ENCODE measurements at places on chromosomes 5 and 9. TPM values are rescaled to one million over a fixed set of nuclear protein-coding genes. Genes with fewer than 3 reads are reported as not detected.

The MSX2 gene
- 4.0 TPM for polyA plus RNA-seq

The GARIN3 gene
- not detected for polyA plus RNA-seq

The RNF38 gene
- 11.2 TPM for polyA plus RNA-seq

The CTXN3 gene
- polyA plus RNA-seq = not detected

The NME5 gene
- polyA plus RNA-seq = 0.17 TPM

GRCh38 chr5:37198061-37198460, 51.1 kb downstream of the CPLANE1 start:
- H3K27me3 ChIP-seq = no peaks in the 10 kb centered on the region
- peaks cover 4% of the 10 kb centered on the region for H3K4me1 ChIP-seq
- H3K4me3 ChIP-seq = no peak overlapping the region
- no peak overlapping the region for H3K27ac ChIP-seq
- no peak for DNase-seq
- H3K36me3 ChIP-seq = peaks cover 16% of the 10 kb centered on the region

- DNase-seq = no peak
- H3K36me3 ChIP-seq = no peaks in the 10 kb centered on the region
- H3K27ac ChIP-seq = no peak overlapping the region
- no peaks in the 10 kb centered on the region for H3K4me1 ChIP-seq
- no peak overlapping the region for H3K4me3 ChIP-seq
These were observed 462.0 kb upstream of the CLINT1 start for GRCh38 chr5:158320934-158321333.

- peaks cover 2% of the 10 kb centered on the region for H3K27me3 ChIP-seq
- no peak overlapping the region for H3K27ac ChIP-seq
- peaks cover 9% of the 10 kb centered on the region for H3K4me1 ChIP-seq
- no peak overlapping the region for H3K4me3 ChIP-seq
These were observed 3.2 kb upstream of the CDHR2 start for GRCh38 chr5:176545737-176546509.

DNA sequence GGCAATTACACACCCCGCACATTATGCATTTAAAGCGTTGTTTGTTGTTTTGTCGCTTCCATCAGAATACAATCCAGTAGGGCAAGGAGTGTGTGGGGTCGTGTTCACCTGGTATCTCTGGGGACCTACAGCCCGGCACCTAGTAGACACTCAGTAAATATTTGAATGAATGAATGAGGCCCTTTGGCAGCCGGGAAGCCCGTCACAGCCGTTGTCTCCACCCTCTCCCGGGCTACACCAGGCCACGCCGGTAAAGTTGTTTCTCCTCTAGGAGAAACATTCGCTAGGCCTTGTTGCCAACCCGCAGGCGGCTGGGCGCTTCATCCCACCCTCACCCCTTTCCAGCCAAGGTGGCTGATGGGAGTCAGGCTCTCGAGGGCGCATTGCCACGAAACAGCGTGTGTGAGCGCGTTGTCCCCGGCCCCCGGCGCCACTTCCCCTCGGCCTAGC, 876 bp upstream of the JAK2 start:
- peak overlapping the region; percentile 64 for H3K4me3 ChIP-seq
- H3K36me3 ChIP-seq = no peaks in the 10 kb centered on the region
- no peaks in the 10 kb centered on the region for H3K27me3 ChIP-seq

GRCh38 chr5:27191786-27192510, 153.6 kb upstream of the CDH9 start:
- no peaks in the 10 kb centered on the region for H3K36me3 ChIP-seq
- DNase-seq = peak; percentile 10

DNA sequence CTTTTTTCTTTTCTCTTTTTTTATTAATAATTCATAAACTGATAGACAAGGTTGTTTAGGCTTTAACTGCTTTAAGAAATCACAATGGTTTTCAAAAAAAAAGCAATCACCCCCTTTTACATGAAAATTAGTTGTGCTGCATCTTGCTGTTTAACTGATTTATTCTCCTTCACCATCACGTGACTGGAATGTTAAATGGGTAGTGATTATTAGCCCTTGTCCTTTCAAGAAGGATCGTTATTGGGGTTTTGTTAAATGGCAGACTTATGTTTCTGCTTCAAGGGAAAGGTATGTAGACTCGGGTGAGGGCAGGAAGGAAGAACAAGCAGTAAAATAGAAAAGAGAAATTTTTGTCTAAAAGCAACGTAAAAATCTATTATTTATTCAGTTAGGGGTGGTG, 175.6 kb upstream of the TLE4 start:
- H3K4me3 ChIP-seq = no peak overlapping the region

DNA sequence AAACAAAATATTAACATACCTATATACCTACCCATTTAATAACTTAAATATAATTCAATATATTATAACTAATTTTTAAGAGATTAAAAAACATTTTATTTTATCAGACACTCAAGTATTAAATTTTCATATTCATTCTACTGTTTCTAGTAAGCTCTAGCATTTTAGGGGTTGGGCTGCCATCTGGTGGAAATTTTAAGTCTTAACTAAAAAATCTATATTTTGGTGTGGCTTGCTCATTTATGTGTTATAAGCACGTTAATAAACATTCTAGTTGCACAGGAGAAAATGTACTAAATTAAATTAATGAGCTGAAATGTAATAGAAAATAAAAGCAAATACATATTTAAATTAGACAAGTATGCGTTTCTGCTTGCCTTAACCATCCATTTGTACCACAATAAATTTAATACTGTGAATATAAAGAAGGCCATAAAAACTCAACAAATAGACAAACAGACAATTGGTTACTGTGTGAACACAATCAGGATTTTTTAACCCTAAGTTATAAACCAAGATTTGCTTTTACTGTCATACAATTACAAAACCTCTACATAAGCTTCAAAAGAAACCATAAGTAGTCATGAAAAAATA, 1728.3 kb upstream of the CDH9 start:
- H3K4me3 ChIP-seq = no peak overlapping the region
- no peaks in the 10 kb centered on the region for H3K4me1 ChIP-seq
- DNase-seq = peak; percentile 21
- H3K27ac ChIP-seq = no peak overlapping the region
- H3K27me3 ChIP-seq = no peaks in the 10 kb centered on the region

GRCh38 chr5:144421411-144421810, 250.7 kb downstream of the KCTD16 start:
- H3K27ac ChIP-seq = no peak overlapping the region
- H3K36me3 ChIP-seq = no peaks in the 10 kb centered on the region
- no peaks in the 10 kb centered on the region for H3K27me3 ChIP-seq
- no peak overlapping the region for H3K4me3 ChIP-seq

- no peaks in the 10 kb centered on the region for H3K27me3 ChIP-seq
- no peaks in the 10 kb centered on the region for H3K4me1 ChIP-seq
- no peak overlapping the region for H3K27ac ChIP-seq
- DNase-seq = peak; percentile 33
- no peak overlapping the region for H3K4me3 ChIP-seq
- no peaks in the 10 kb centered on the region for H3K36me3 ChIP-seq
These were observed 118.7 kb upstream of the SGCD start for GRCh38 chr5:156208271-156208670.

- no peaks in the 10 kb centered on the region for H3K36me3 ChIP-seq
- no peak for DNase-seq
- no peak overlapping the region for H3K27ac ChIP-seq
- H3K4me1 ChIP-seq = peaks cover 7% of the 10 kb centered on the region
These were observed 3.2 kb upstream of the TENT4A start for GRCh38 chr5:6710070-6710469.

DNA sequence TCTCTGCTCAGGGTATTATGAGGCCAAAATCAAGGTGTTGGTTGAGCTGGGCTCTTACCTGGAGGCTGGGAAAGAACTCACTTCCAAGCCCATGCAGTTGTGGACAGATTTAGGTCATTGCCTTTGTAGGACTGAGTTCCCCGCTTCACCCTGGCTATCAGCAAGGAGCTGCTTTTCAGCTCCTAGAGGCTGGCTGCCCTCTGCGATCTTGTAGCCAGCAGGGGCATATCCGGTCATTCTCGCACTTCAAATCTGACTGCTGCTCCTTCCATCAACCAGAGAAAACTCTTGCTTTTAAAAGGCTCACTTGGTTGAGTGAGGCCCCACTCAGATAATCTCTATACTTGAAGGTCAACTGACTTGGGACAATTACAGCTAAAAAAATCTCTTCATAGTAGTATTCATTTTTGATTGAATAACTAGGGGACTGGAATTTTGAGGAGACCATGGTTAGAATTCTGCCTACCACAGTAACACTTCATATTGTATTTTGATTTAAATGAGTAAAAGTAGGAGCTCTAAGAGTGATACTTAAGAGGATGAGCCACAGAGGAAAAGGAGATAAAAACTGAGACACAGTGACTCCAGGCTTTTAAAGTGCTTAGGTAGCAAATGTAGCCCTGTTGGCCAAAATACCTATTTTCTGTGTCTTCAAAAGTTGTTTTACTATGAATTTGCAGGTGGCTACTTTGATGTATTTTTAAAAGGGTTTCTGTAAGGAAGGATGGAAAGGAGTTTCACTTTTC, 137.4 kb downstream of the CD180 start:
- H3K4me3 ChIP-seq = peak overlapping the region; percentile 23
- H3K27ac ChIP-seq = peak overlapping the region; percentile 73
- no peaks in the 10 kb centered on the region for H3K27me3 ChIP-seq
- no peaks in the 10 kb centered on the region for H3K36me3 ChIP-seq
- no peak for DNase-seq

- H3K4me1 ChIP-seq = no peaks in the 10 kb centered on the region
- peak overlapping the region; percentile 76 for H3K4me3 ChIP-seq
- H3K27me3 ChIP-seq = no peaks in the 10 kb centered on the region
- H3K27ac ChIP-seq = peak overlapping the region; percentile 88
- DNase-seq = no peak
- no peaks in the 10 kb centered on the region for H3K36me3 ChIP-seq
These were observed 923 bp upstream of the ZBTB5 start for GRCh38 chr9:37466037-37466709.

DNA sequence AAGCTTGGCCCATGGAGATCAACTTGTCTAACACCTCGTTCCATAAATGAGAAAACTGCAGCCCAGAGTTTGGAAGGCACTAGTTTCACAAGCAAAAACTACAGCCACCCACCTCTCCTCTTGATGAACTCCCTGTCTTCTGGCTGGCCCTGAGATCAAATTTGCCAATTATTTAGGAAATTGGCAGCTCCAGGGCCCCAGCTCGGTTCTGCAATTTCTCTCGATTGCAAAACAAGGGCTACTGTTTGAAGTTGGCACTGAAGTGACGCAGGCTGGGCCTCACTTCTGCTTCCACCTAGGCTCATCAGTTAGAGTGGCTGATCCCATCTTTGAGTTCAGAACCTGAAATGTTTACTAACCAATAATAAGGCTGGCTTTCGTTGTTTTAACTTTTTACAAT, 3.7 kb upstream of the GPX3 start:
- H3K4me3 ChIP-seq = no peak overlapping the region
- no peak for DNase-seq
- H3K4me1 ChIP-seq = no peaks in the 10 kb centered on the region
- no peaks in the 10 kb centered on the region for H3K36me3 ChIP-seq
- peaks cover 3% of the 10 kb centered on the region for H3K27me3 ChIP-seq

- DNase-seq = no peak
- no peak overlapping the region for H3K27ac ChIP-seq
- H3K4me1 ChIP-seq = peaks cover 5% of the 10 kb centered on the region
- no peak overlapping the region for H3K4me3 ChIP-seq
- no peaks in the 10 kb centered on the region for H3K27me3 ChIP-seq
- H3K36me3 ChIP-seq = no peaks in the 10 kb centered on the region
These were observed 345.6 kb upstream of the ACTBL2 start for GRCh38 chr5:57828221-57828620.

- peaks cover 5% of the 10 kb centered on the region for H3K36me3 ChIP-seq
- no peak overlapping the region for H3K4me3 ChIP-seq
- H3K4me1 ChIP-seq = peaks cover 62% of the 10 kb centered on the region
- H3K27me3 ChIP-seq = no peaks in the 10 kb centered on the region
These were observed 17.2 kb downstream of the TENT4A start for GRCh38 chr5:6730407-6730806.

GRCh38 chr9:121935739-121936138, 157.4 kb downstream of the TTLL11 start:
- no peak overlapping the region for H3K27ac ChIP-seq
- no peaks in the 10 kb centered on the region for H3K36me3 ChIP-seq
- H3K27me3 ChIP-seq = no peaks in the 10 kb centered on the region
- no peak for DNase-seq

GRCh38 chr9:121720311-121721057, 69.0 kb downstream of the DAB2IP start:
- H3K27me3 ChIP-seq = no peaks in the 10 kb centered on the region
- H3K4me3 ChIP-seq = no peak overlapping the region
- peak overlapping the region; percentile 92 for H3K27ac ChIP-seq
- no peaks in the 10 kb centered on the region for H3K36me3 ChIP-seq
- no peak for DNase-seq

GRCh38 chr5:67426961-67427849, 230.6 kb upstream of the CD180 start:
- no peaks in the 10 kb centered on the region for H3K27me3 ChIP-seq
- no peak overlapping the region for H3K4me3 ChIP-seq
- no peak overlapping the region for H3K27ac ChIP-seq
- peaks cover 4% of the 10 kb centered on the region for H3K4me1 ChIP-seq
- no peak for DNase-seq

DNA sequence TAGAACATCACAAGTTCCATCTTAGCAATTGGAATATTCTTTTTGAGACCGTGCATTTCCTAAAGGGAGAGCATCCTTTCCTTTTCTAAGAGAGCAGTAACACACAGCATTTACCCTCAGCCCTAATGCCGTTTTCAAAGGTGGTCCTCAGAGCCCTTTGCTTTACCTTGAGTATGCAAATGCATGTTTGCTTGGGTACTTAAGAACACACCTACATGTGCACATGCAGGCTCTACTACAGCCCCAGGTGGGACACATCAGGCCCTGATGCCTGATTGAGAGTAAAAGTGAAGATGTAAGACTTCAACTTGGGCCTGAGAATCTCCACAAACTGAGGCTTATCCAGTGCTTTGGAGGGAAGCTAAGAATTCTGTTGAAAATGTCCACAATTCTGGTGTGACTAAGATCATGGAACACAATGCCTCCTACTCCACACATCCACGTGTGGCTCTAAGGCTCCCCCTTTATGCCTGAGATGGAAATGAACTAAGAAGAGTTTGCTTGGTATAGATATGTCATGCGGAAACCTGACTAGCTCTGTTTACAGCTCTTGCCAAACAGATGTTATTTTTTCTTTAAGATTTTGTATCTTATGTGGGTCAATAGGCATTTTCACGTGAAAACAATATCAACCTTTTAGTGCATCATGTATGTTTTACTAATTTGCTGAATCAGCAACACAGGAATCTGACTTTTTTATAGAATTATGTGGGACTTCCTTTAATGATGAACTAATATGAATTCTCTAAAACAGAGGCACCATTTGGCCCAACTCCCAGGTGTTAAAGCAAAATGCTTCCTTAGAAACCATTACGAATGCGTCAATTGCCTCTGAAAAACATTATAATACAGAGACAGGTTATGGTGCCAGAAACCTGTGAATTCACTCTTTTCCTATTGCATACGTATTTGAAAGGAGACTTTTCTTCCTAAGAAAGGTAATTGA, 48.9 kb upstream of the SLC2A8 start:
- no peaks in the 10 kb centered on the region for H3K36me3 ChIP-seq
- no peak overlapping the region for H3K4me3 ChIP-seq
- H3K4me1 ChIP-seq = peaks cover 3% of the 10 kb centered on the region
- no peak overlapping the region for H3K27ac ChIP-seq
- no peaks in the 10 kb centered on the region for H3K27me3 ChIP-seq
